ENCODE measurements at places on chromosomes 1 and 21.

GRCh38 chr1:168875831-168876230 is 146.8 kb upstream of the DPT start:
- DNase-seq = no peak

DNA sequence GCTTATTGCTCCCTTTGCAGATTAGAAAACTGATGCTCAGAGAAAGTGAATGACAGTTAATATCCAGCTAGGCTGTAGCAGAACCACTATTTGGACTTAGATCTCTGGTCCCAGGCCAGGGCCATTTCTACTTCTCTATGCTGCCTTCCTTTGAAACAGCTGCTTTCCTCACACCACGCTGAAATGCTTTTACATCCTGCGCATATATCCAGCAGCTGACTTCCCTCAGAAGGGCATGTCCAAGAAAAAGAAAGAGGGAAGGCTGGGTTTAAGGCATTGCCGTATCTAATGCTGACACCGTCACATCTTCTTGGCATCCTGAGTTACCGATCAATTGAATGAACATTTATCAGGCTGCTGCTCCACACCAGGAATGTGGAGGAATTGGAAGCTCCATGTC is 122.4 kb downstream of the UBE2U start:
- DNase-seq = no peak

GRCh38 chr1:4972761-4973320 is 318.4 kb downstream of the AJAP1 start:
- no peak for DNase-seq

DNA sequence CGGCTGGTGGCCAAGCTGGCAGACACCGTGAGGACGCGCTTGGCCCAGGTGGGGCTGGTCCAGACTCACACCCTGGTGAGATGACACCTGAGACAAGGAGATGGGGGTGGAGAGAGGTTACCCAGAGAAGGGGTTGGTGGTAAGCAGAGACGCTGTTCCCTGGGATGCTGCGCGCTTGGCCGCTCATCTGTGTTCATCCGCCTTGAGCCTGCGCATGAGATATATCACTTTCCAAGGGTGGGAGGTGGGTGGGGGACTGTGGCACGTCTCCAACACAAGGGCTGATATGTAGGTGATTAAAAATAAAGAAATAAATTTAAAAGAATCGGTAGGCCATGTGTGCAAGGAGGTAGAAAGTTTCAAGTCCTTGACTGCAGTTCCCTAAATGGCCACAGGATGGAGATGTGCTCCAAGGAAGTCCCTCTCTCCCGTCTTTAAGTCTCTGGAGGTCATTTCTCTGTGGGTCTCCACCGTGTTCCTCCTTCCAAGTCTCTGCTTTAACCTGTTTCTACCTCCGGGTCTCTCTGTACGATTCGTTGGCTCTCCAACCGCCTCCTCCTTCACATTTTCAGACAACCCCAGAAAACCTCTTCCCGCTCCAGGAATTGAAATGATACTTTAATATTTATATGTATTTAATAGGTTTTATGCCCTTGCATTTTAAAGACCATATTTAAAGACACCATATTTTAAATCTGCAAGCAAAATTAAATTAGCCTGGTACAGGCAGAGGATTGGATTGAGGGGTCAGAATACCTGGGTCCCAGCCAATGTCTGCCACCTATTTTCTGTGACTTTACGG is 4.5 kb downstream of the TTC24 start:
- DNase-seq = peak; percentile 80

- peak; percentile 30 for DNase-seq
Observed at GRCh38 chr1:206714331-206715058, 29.8 kb downstream of the MAPKAPK2 start.

- no peak for DNase-seq
Observed at GRCh38 chr1:94401206-94401605, 17.0 kb upstream of the ABCD3 start.

- no peak for DNase-seq
Observed at GRCh38 chr1:27527223-27527889, 37.4 kb upstream of the WASF2 start.

GRCh38 chr1:3750741-3751140 is 1.5 kb upstream of the CCDC27 start:
- no peak for DNase-seq

DNA sequence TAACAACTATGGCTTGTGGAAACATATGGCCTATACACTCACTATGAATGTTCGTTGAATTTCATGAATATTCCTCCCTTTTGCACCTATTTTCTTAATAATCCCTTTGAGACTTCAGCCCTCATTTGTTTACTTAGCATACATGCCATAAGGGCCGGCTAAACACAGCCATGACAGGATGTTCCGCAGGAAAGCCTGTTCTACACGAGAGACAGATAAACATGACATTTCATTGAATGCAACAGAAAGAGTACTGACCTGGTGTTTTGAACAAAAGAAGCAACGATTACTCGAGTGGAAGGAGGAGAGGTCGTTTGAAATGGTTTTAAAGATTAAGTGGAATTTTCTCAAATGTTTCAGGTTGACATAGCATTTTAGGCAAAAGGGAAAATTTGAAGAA is 459.5 kb upstream of the CXADR start:
- no peak for DNase-seq

GRCh38 chr1:192566657-192567056 is 8.9 kb upstream of the RGS1 start:
- DNase-seq = peak; percentile 90

DNA sequence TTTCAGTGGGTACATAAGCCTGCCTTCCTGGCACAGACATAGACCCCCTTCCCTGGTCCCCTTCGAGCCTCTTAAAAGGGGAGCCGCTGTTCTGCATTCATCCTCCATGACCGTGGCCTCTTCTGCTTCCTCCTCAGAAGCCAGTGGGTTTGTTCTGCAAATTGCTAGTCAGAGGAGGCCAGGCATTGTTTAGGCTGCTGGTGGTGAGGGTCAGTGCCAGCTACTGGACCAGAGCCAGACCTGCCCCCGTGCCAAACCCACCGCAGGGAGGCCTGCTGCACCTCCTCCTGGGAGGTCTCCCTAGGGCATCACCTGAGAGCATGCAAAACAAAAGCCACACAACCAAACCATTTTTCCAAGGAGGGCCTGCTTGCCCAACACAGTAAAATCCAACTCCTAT is 178.4 kb downstream of the MIS18A start:
- no peak for DNase-seq

DNA sequence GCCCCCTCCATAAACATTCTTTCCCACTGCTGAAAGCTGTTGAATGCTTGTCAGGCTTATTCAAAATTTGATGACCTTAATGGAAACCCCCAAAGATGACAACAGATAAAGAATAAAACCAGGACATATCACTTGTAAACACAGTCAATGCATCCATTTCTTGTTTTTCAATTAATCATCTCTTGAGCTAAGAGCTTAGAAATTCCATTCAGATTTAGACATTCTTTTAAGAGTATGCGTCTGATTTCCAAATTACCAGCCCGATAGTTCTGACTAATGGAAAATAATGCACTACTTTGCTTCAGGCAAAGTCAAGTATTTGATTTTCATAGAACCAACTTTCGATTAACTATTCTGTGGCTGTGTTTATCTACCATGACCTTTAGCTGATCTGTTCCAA is 100.6 kb upstream of the RUNX1 start:
- no peak for DNase-seq

DNA sequence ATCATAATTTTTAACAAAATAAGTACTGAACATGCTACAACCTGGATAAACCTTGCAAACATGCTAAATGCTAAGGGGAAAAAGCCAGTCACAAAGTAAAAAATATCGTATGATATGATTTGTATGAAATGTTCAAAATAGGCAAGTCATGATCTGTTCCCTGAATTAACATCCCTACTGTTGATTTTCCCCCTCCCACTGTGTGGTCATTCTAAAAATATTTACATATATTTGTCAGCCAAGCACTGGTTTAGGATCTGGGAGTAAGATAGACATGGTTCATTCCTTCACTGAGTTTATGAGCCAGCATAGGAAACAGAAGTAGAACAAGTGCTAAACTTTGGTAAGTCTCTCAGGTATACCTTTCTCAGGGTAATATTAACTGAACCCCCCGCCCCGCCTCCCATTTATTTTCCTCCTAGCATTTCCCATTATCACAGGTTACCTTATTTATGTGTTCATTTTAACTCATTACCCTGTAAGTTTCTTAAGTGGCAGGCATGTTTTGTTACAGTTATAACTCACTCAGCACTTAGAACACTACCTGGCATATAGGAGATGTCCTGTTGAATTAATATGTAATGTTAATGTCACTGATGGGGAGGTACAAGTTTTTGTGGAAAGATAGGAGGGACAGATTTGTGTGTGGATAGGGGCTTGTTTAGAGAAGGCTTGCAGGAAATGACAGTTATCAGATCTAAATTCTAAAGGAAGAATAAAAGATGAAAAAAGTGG is 12.3 kb downstream of the UQCRH start:
- no peak for DNase-seq

- DNase-seq = no peak
Observed at GRCh38 chr1:66778969-66779368, 22.1 kb downstream of the INSL5 start.
